Caki2 (cell line): ENCODE measurements at places on chromosomes 6 and 20.
A peak's percentile ranks its signal among the peaks of the same experiment; 100 is the strongest.

DNA sequence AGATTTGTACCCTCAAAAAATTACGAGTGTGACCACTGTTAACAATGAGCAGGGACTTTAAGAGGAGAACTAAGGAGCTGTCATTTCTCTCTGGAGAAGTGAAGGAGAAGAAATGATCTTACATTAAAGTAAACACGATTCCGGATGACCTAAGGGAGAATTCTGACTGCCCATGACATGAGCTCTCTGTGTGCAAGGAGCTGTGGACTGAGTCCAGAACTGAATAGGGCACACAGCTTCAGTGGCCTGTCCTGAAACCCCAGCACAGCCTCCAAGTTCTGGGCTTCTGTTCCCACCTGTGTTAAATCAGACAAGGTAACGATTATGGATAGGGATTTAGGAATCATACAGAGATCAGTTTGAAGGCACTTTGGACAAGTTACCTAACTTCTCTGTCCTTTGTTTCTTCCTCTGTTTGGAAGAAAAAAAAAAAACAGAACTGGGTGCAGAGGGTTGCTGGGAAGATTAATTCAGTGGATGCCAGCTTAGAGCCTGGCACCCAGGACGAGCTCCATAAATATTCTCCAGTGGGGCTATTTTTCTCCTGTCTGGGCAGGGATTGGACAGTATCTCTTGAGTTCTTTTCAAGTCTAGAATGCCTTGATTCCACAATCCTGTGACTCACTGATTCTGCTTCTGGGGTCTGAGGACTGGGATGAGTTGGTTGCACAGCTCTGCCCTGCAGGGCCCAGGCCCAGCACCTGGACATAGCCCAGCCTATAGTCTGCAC lies 65.7 kb downstream of the MRPL14 start:
- no peak for DNase-seq

DNA sequence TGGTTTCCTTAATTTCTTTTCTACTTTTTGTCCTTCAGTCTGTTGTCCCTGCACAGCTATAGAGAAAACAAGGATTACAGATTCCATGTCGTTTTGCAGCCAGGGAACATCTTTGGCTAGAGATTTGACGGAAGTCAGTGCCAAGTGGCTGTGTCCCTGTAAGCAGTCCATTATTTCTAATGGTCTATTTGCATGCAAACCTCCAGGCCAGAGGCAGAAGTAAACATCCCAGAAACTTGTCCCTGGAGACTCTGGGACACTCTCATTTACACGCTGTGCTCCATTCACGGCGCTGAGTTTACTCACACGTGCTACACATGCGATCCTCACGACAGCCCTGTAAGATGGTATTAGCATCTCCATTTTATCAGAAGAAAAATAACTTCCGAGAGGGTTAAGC lies 355.5 kb downstream of the PRKN start:
- DNase-seq, result no peak

DNA sequence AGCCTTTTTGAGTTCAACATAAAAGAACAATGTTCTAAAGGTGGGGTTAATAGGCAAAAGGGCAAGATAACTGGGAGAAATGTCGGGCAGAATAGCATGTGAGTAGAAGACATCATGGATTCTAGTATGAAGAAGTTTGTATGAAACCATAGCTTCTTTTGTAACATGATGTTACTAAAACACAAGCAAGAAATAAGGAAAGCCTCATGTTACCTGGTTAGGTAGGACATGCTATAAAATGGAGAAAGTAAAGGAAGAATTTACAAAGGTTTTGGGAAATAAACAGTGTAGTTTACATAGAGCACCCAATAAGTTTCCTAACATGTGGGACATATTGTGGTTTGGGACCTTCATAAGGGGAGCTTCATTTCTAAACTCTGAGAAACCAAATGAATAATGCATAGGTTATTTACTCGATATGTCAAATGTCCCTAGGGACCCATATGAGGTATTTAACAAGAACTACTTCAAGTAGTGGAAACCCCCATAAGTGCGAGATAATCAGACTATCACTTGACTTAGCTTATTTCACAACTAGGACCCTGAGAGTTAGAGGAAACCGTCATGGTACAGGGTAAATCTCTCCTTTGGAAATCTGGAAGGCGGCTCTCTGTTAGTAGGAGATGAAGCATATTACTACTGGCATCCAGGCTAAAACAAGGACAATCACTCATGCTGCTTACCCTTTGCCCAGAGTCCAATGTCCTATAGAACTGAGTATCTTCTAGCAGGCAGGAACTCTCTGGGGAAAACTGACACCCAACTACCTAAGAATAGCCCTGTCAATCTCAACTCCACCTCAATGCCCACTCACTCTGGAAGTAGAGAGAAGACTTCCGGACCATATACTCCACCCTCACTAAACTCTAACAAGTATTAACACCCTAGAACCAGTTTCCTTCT lies 57.5 kb downstream of the ILRUN start:
- DNase-seq, result no peak

DNA sequence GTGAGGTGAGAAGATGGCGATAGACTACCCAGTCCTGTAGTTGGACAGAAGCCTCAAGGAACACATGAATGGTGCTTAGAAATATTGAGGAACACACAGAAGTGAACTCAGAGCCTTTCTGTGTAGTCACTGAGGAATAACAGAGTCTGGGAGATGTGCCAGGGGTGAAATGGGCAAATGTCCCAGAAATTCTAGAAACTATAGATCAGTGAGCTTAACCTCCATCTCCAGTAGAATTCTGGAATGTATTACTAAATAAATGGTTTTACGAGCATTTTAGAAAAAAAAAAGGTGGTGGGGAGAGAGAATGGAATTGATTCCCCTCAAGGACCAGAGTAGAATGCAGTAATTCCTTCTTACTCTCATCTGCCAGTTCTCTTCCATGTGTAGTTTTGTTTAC lies 380.0 kb downstream of the LMBRD1 start:
- no peak for DNase-seq

- no peak for DNase-seq
These were observed 366.5 kb downstream of the QKI start for GRCh38 chr6:163780994-163781393.

- DNase-seq, result no peak
These were observed 25.9 kb upstream of the CCR6 start for GRCh38 chr6:167096991-167097390.

DNA sequence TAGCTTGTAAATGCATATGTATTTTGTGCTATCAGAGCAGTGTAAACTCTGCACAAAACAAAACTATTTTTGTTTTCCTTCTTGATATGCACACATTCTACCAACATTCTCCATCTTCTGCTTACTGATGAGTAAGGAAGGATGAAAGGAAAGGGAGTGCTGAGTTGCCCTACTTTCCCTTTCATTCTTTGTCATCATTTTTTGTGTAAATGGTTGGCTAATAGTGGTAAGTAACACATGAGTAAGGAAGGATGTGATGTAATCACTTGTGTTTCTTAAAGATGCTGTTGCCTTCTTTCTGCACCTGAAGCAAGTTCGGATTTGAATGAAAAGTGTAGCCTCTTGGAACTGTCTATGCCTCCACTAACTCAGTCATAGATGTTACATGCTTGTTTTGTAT lies 4.6 kb upstream of the REV3L start:
- DNase-seq, result peak; percentile 16
